ENCODE measurements at places on chromosomes 5 and 9. TPM values are rescaled to one million over a fixed set of nuclear protein-coding genes. Genes with fewer than 3 reads are reported as not detected.
A peak's percentile ranks its signal among the peaks of the same experiment; 100 is the strongest.

Gene NPDC1
- 0.51 TPM for total RNA-seq

Gene ZFP37
- 10.1 TPM for total RNA-seq

- DNase-seq: no peak
These were observed 19.6 kb downstream of the SLC24A2 start for GRCh38 chr9:19769213-19769612.

GRCh38 chr9:134575103-134575900 is 66.3 kb upstream of the COL5A1 start:
- no peak for DNase-seq

Gene IFNA13
- not detected for total RNA-seq

DNA sequence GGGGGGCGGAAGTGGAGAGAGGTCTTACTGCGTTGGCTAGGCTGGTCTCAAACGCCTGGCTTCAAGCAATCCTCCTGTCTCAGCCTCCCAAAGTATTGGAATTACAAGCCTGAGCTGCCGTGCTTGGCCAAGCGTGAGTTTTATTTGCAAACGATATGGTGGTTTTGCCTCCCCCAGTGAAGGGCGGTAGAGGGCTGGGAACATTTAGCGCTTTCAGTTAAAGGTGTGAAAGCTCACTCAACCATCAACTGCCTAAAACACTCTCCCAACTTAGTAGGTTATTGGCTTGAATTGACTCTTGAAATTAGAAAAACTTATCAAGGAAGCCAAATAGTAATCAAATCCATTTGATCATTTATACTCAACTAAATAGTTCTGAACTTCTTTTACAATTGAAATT is 156.3 kb downstream of the ESM1 start:
- DNase-seq: no peak

Gene TMEM232
- 1.7 TPM for total RNA-seq

Gene FBP2
- not detected for total RNA-seq

Gene PCDHB13
- 3.2 TPM for total RNA-seq

- DNase-seq: no peak
These were observed 610.6 kb upstream of the GRAMD2B start for GRCh38 chr5:125812651-125813050.

Gene SHISAL2B
- total RNA-seq: not detected

Gene KCNN2
- total RNA-seq: not detected

- DNase-seq: no peak
These were observed 86.9 kb downstream of the UGCG start for GRCh38 chr9:111983484-111983908.

GRCh38 chr9:111743275-111743674 is 51.5 kb downstream of the SHOC1 start:
- DNase-seq: peak; percentile 46

Gene PIGO
- total RNA-seq: 10.1 TPM

GRCh38 chr5:73654171-73654811 is 28.3 kb downstream of the ARHGEF28 start:
- DNase-seq: no peak

GRCh38 chr5:142222225-142222865 is 102.5 kb downstream of the SPRY4 start:
- no peak for DNase-seq

GRCh38 chr5:141945511-141946051 is 12.4 kb downstream of the PCDH12 start:
- no peak for DNase-seq

DNA sequence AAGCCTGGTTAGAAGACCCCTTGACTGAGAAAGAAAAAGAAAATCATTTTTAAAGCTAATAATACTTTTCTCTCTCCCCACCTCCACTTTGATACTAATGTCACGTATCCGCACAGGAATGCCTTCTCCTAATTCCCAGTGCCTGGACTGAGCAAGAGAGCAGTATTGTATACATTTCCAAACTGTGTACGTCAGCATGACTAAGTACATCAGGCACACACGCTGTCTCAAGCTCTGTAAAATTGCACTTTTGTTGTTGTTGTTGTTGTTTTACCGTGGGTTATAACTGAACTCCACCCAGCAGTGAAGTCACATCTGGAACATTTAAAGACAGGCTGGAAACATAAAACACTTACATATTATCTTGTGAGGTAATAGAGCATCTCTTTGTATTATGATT is 407.6 kb downstream of the DNAH5 start:
- no peak for DNase-seq

GRCh38 chr9:116467740-116468351 is 219.3 kb upstream of the TRIM32 start:
- DNase-seq: no peak

Gene NFX1
- 22.6 TPM for total RNA-seq

DNA sequence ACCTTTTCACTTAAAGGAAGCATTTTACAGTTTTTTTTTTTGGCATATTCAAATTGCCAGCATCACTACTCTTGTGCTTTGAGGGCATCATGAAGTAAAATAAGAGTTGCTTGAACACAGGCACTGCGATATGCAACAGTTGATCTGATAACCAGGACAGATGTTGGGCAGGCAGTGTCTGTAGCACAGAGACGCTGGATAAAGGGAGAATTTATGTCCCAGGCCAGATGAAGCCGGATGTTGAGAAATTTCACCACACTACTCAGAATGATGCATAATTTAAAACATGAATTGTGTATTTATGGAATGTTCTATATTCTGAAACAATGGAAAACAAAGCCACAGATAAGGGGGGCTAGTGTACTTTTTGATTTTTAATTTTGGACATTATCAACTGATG is 71.4 kb downstream of the SLC12A2 start:
- no peak for DNase-seq

GRCh38 chr5:139149477-139150199 is 48.5 kb downstream of the SIL1 start:
- DNase-seq: no peak

DNA sequence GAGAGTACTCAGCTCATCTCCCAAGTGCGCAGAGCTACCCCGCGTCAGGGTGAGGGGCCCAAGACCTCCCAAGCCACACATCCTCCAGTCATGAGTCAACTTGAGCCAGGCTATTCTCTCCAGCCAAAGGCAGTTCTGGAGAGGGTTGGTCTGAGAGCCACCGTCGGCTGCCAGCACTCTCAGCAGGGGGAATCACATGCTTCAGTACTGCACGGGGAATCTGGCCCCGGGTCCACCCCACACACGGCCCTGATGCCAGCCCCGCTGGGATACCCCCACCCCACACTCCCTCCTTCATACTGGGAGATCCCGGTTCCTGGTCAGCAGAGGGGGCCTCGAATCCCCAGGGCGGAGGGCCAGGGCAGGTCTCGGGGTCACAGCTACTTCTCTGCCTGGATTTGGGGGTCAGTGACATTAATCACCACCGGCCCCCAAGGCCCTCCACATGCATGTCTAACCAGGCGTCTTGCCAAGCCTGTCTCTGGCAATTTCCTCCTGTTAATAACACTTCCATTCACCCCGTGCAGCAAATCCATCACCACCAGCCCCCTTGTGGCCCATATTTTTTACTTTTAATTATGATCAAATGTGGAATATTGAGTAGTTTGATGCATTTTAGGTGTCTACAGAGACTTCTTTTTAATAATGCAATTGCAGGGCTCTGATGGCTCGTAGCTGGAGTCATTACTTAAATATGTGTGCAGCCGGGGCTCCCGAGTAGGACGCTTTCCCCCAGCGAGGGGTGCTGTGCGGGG is 102.9 kb upstream of the PPP1R26 start:
- DNase-seq: no peak

DNA sequence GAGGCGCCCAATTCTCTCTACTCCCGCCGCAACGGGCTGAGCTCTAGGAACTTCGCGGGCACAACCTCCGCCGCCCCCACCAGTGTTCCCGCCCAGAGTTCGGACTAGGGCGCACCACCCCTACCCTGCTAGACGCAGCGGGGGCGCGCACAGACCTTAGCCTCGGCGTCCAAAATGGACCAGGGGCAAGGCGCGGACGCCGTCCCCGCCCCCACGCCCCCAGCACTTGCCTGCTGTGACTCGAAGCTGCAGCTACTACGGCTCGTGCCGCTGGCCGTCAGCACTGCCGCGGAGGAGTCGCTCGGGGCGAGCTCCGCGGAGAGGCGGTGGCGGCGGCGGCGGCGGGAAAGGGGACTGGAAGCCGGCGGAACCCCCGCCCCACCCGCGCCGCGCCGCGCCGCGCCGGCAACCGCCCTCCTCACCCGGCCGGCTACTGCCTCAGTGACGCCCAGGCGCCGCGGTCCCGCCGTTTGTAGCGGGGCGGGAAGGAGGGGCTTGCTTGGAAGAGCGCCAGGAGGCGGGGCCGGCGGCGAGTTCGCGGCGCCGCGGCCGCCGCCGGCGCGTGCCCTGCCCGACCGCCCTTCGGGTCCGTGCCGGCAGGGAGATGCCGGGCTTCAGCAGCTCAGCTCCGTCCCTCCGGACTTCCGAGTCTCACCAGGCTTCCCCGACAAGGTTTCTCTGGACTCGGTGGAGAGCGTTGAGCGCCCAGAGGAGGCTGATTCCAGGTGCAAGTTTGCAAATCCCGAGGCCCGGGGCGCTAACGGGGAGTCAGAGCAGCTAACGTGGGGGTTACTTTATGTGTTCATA is 4.5 kb downstream of the ELAVL2 start:
- DNase-seq: peak; percentile 74

DNA sequence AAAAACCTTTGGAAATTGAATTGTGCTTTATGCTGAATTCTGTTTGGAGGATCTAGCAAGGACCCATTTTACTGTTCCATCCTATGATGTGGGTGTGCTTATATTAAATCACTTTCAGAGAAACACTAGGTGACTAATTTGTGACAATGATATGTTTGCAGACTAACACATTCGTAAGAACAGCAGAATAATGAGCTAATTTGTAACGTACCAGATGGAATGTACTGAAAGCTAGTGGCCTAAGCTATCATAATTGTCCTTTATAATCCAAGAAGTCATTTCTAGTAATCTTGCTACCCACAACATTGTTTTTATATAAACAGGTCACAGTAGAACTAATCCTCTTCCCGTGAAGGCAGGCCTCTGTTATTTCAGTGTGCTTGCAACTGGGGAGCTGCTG is 292.5 kb downstream of the PDE4D start:
- peak; percentile 49 for DNase-seq

DNA sequence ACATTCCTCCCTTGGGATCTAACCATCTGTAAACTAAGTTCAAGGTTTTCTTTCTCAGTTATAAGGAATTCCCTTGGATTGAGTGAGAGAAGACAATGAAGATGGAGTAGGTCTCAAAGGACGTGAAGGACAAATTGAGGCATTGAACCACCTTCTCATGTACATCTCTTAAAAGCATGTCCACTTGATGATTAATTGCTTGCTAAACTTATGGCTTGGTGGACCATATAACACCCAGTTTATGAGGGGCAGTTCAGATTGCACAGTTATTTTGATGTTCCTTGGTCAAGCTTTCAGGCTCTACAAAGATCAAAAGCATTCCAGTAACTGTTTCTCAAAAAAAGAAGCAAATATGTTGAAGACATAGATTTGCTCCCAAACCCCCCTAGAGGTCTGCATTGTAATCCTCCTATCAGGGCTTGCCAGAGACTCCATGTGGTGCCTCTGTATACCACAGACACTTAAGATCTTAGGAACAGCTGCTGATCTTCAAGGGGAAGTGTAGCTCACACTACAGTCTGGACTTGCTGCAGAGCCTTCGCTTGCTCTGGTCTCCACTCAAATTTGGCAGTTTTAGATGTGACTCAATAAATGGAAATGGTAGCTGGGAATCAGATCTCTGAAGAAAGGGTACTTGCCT is 56.9 kb upstream of the ALDH1A1 start:
- peak; percentile 12 for DNase-seq

DNA sequence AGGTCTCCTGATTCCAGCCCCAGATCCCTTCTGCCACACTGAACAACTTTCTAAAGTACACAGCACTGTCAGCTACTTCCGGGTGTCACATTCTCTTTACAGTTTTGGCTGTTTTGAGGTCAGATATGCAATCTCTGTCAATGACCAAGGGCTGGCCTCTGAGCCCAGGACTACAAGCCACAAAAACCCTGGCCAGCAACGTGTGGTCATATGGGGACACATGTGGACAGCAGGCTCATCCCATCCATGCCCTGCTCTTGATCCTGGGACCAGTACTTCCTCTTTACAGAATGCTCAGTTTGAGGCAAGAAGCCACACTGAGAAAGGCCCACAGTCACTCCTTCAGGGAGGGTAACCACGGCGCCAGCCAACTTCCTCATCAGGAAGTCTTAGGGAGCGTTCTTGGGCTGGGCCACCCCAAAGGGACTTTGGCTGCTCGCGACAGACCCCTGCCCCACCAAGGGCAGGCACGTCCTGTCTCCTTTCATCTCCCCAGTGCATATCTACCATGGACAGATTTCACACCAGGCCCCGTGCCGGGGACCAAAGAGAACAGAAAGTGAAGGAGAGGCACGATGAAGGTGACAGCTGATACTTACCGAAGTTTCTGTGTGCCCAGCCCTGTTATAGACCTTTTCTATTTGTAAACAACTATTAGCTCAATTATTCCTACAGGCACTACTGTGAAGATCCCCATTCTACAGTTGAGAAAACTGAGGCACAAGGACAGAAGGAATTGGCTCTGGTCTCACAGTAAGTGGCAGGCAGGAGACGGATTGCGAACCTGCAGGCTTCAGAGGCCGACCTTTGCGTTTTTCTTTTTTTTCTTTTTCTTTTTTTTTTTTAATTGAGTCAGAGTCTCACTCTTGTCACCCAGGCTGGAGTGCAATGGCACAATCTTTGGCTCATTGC is 37.3 kb downstream of the STK10 start:
- no peak for DNase-seq

- no peak for DNase-seq
These were observed 75.2 kb upstream of the MPDZ start for GRCh38 chr9:13354733-13355132.

- no peak for DNase-seq
These were observed 243.9 kb upstream of the SLC30A5 start for GRCh38 chr5:68849906-68850305.

Gene RAD23B
- total RNA-seq: 143 TPM

Gene PCDH1
- total RNA-seq: 0.08 TPM

DNA sequence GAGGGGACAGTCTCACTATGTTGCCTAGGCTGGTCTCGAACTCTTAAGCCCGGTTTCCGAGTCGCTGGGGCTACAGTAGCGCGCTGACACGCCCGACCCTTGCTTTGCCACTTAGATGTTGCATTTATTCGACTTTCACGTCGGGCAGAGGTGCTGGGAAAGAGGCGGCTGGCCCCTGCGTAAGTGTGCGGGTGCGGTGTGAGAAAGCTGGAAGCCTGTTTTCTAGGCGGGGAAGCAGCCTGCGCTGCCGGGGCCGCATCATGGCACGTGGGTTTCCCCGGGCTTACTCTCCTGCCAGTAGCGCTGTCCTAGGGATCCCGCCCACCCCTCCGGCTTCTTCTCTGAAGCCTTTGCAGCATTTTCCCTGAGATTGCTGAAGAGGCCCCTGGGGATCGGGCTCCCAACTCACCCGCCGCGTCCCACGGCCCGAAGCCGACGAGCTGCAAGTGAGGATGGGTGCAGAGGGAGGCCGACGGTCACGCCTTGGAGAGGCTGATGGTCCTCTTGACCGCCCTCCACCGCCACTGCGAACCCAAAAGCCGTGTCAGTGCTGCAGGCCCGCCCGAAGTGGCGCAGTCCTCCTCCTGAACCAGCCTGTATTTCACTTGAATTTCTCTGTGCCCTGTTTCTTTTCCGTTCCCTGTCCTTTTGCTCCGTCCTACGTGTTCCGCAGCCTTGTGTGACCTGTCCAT is 5.8 kb upstream of the TRIM41 start:
- peak; percentile 78 for DNase-seq
